Activated naive CD8-positive, alpha-beta T cell treated with anti-CD3 and anti-CD28 coated beads, Interleukin-2, amount 10 ng/mL, durations not matched to agents 7 days and 5 days (primary cell): ENCODE measurements at places on chromosomes 12 and 14.
A peak's percentile ranks its signal among the peaks of the same experiment; 100 is the strongest.

DNA sequence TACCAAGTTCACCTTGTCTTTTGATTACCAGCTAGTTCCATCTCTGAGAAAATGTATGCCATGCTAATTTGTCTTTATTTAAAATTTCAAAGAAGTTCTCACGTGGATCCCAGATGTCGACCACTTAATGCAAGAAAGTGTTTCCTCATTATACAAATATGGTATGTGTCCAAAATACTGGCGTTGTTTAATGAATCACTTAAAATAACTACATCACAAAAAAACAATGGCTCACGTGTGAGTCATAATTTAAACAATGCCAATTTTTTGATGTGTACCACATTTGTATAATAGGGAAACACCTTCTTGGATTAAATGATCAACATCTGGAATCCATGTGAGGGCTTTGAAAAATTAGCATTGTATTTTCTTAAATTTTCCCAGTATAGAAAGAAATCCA is 40.8 kb downstream of the DBX2 start:
- no peaks in the 10 kb centered on the region for H3K4me1 ChIP-seq
- DNase-seq, result no peak
- no peak overlapping the region for H3K27ac ChIP-seq

GRCh38 chr12:34219046-34219770 is 196.9 kb downstream of the ALG10 start:
- peak overlapping the region; percentile 87 for H3K4me3 ChIP-seq
- no peak for DNase-seq
- no peaks in the 10 kb centered on the region for H3K36me3 ChIP-seq
- peak overlapping the region; percentile 77 for H3K27ac ChIP-seq
- H3K27me3 ChIP-seq, result peaks cover 15% of the 10 kb centered on the region
- H3K4me1 ChIP-seq, result peaks cover 1% of the 10 kb centered on the region

- no peaks in the 10 kb centered on the region for H3K4me1 ChIP-seq
- H3K27ac ChIP-seq, result no peak overlapping the region
- DNase-seq, result no peak
- H3K36me3 ChIP-seq, result peaks cover 20% of the 10 kb centered on the region
- H3K4me3 ChIP-seq, result no peak overlapping the region
Measured at GRCh38 chr12:10635306-10635705, 21.9 kb upstream of the MAGOHB start.

DNA sequence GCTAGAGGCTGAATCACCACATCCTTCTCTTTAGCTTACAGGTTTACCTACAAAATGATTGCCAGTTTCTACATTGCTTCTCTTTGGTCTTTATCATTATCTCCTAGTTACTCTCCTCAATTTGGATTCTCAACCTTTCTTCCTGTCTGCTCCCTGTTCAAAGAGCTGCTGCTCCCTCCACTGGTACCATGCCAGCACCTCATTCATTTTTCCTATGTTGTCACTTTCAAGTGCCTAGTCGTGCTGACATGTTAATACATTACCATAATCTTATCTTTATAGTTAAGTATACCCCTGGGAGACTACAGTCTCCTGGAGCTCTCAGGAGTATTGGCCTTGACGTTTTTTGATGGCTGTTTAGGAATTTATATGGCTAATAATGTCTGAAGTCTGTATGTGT is 14.2 kb downstream of the FRS2 start:
- no peaks in the 10 kb centered on the region for H3K27me3 ChIP-seq
- H3K4me1 ChIP-seq, result peaks cover 11% of the 10 kb centered on the region
- DNase-seq, result no peak
- H3K27ac ChIP-seq, result no peak overlapping the region
- H3K4me3 ChIP-seq, result no peak overlapping the region
